ENCODE measurements at places on chromosomes 2 and 18. TPM values are rescaled to one million over a fixed set of nuclear protein-coding genes. Genes with fewer than 3 reads are reported as not detected.

GRCh38 chr2:41930807-41931566 is 116.8 kb upstream of the PKDCC start:
- DNase-seq: no peak

GRCh38 chr2:172328103-172328841 is 99.1 kb upstream of the ITGA6 start:
- DNase-seq: no peak

- no peak for DNase-seq
These were observed 162.6 kb downstream of the GFPT1 start for GRCh38 chr2:69224512-69224837.

GRCh38 chr2:98087447-98088020 is 567 bp downstream of the VWA3B start:
- no peak for DNase-seq

DNA sequence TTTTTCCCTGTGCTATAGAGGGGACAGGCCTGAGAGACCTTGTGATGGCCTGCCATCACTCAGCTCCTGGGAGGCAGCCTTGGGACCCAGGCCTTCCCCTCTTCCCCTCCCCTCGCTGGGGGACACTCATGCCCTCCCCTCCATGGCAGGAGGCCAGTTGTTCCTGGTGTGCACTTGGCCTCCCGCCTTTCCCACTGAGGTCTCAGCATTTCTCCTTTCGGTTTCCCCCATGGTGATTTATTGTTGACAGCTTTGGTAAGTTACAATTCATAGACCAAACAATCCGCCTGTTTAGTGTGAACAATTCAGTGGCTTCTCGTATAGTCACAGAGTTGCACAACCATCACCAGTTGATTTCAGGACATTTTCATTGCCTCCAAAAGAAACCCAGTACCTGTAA is 10.2 kb upstream of the CNDP1 start:
- DNase-seq: no peak

DNA sequence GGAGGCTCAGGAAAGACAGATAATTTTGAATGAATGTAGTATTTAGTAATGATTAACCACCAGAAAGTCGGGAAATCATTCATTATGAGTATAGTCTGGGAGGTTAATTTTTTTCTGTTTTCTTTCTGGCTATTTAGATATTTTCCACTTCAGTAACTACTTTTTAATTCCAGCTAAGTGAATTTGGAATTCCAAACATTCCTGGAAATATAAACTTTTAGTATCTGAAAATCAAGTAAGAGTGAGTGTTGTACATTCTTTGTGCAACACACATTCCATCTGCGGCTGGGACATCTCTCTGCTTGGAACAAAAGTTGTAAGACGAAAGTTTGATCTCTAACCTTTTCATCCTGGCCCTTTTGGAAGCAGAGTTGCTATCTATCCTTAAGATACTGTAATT is 275.7 kb upstream of the SPRED2 start:
- DNase-seq: no peak

GRCh38 chr18:48947092-48947491 is 3.7 kb downstream of the SMAD7 start:
- DNase-seq: no peak

- no peak for DNase-seq
These were observed 49.3 kb upstream of the ANKRD44 start for GRCh38 chr2:197359859-197360258.

DNA sequence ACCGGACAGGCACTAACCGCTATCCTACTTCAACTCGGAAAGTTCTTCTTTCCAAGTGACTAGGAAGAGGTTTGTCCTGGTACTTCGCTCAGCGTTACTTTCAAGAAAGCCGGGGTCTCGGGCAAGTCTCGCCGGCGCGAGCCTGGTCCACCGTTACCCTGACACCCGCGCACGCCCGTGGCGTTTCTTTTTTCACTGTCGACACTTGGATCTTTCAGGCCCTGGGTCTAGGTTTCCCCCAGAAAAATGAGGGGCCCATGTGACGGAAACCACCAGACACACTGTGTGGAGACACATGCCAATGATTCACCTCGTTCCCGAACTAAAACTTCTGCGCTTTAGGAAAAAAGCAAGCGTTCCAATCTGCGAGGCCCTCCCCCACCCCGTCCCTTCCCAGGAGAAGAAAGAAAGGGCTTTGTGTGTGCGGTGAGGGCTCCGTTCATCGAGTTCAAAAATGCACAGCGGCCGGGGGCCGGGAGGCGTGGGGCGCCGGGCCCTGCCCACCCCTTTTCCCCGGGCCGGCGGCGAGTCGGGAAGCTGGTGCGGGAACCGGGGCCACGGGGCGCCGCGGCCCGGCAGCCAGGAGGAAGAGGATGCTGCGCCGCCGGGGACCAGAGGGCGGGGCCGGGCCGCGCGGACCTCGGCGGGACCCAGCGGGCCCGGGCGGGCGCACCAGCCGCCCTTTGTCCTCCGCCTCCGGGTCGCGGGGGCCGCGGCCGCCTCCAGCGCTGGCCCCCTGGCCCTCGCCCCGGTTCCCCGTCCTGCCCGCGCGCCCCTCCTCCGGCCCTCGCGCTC is 2.6 kb downstream of the ZNF521 start:
- peak; percentile 63 for DNase-seq

DNA sequence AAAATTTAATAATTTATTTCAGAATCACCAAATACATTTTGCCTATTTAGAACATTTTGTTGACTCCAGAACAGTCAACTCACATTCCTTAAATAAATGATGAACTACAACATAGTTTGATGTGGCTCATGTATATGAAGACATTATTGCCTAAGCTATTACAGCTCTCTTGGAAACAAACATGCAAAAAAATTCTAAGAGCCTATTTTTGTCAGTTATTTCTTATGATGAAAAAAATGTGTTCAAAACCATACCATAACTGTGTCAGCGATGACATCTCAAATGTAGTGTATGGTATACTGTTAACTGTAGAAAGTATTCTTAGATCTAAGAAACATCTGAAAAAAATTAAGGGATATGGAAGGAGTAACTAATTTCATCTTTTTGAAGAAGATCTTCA is 6.3 kb upstream of the EMILIN2 start:
- DNase-seq: no peak

GRCh38 chr2:34912084-34912483 is 1313.0 kb upstream of the FAM98A start:
- DNase-seq: no peak

DNA sequence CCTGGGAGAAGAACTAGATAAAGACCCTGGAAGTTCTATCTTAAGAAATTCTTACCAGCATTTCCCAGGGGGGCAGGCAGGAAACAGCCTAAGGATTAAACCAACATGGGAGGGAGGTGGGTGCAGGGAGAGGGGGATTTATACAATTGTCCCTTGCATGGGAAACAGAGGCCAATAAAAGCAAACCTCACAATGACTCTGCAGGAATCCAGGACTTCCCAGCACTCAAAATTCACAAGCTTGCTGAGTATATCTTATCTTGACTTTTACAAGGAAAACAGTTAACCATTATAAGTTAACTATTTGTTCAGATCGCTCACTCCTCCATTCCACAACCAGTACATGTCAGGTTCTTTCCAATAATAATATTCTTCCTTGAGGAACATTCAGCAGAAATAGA is 241.3 kb downstream of the MREG start:
- peak; percentile 67 for DNase-seq

SPTBN1 gene
- total RNA-seq: 916 TPM

GAD1 gene
- total RNA-seq: not detected

C2orf78 gene
- total RNA-seq: not detected

FSHR gene
- total RNA-seq: not detected

ALPI gene
- total RNA-seq: not detected
